ENCODE measurements at places on chromosomes 2 and 18. TPM values are rescaled to one million over a fixed set of nuclear protein-coding genes. Genes with fewer than 3 reads are reported as not detected.

Gene MARCHF4
- total RNA-seq = 5.7 TPM

Gene NAGK
- 51.5 TPM for total RNA-seq

Gene SNRPD1
- total RNA-seq = 19.1 TPM

Gene MEP1B
- 0.25 TPM for total RNA-seq

Gene CCL20
- total RNA-seq = 0.49 TPM

Gene BCS1L
- 33.8 TPM for total RNA-seq

Gene ASB18
- total RNA-seq = not detected

Gene GLI2
- total RNA-seq = under 0.01 TPM

Gene RBFA
- total RNA-seq = 37.8 TPM

Gene IL36A
- total RNA-seq = not detected

Gene VWA3B
- not detected for total RNA-seq

Gene NR4A2
- under 0.01 TPM for total RNA-seq

Gene IAH1
- 35.8 TPM for total RNA-seq

Gene TCF4
- 764 TPM for total RNA-seq

All from bladder microvascular endothelial cell (primary cell).